MCF 10A (cell line): ENCODE measurements at places on chromosomes 2 and 18.

- no peak for DNase-seq
These were observed 99.2 kb downstream of the PTPRM start for GRCh38 chr18:7666195-7666776.

DNA sequence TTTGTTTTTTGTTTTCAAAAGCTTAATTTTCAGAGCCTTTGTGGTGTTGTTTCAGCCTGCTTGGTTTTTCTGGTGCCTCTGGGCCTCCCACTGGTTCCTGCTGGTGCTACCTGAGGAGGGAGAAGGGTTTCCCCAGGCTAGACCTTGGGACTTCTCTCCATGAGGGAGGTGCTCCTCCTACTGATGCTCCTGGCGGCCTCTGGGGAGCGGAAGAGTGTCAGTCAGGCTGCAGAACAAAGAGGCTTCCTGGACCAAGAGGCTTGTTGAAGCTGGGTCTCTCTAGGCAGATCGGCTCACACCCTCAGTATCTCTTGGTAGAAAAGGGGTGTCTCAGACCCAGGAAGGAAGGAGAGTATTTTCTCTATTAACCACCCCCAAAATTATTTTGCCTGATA lies 32.2 kb downstream of the RFX8 start:
- peak; percentile 20 for DNase-seq

GRCh38 chr2:234330902-234331301 lies 166.0 kb downstream of the ARL4C start:
- no peak for DNase-seq

DNA sequence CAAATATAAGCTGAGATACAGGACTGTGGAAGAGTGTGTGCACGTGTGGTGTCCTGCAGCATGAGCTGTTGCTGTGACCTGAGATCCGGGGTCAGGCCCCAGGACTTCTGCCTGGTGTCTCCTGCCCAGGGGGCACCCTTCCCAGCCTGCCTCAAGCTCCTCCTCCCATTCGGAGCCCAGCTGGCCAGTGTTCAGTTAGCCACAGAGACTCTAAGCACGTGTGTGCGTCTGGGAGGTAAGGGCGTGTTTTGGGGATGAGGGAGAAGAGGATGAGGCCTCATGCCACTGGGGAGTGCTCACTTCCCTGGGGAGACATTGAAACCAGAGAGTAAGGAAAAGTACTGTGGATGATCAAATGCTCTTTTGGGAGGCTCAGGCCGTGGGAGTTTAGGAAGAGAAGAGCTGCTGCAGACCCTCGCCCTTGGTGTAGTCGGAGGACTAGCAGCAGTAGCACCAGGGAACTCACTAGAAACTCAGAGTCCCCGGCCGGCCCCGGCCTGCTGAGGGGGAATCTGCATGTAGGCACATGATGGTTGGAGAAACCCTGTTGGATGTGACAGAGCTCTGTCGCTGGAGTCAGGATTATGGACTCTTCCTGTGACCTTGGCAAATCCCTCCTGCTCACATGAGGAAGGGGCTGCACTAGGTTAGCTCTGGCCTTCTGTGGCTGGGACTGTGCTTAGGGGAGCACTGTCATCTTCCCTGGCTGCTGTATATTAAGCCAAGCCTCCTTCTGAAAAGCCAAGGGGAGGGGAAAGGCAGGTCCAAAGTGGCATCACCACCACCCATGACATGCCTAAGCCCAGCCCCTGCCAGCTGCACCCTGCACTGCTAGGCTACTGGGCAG lies 231.1 kb downstream of the DYSF start:
- DNase-seq = no peak

DNA sequence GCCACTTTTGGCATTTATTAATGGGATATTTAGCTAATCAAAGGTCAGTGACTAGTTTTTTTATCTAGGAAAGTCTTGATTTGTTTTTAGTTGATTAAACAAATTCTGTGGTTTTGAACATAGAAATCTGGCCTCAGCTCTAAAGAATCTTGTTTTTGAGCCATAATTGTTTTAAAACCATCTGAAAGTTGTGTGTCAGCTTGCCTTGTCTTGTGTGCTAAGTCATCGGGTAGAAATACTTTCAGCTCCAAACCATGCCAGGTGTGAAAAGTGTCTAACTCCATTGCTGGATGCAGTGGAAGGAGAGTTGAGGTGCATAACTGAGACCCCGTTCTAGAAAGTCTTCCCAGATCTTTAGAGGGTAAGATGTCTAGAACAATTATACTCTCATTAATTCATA lies 22.7 kb downstream of the FARP2 start:
- no peak for DNase-seq

DNA sequence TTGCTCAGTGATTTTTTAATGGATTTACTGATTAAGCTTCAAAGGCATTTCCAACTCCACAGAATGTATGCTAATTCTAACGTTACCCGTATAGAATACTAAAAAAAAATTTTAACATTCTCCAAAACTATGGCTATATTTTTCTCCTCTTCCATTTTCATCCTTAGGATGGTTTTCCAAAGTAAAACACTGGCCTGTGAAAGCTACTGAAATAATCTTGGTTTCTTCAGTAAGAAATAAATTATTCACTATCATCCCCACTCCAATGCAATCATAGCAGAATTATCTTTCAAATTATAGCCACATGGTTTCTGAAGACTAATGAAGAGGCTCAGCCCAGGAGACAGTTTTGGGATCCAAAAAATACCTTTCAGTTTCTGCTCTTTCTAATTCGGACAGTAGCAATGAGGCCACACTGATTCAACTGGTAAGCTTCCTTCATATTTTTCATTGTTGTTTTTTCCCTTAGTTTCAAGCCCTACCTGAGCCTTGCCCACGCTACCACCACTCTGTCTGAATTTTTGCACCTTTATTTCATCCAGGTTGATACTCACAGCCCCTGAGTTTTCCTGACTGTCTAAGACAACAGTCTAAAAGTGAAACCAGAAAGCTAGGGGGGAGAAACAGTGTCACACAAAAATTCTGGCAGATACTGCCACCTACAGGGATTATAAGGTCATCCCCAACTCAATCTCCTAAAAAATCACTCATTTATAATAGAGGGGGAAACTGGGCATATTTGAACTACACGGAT lies 887.9 kb downstream of the NRXN1 start:
- peak; percentile 63 for DNase-seq

GRCh38 chr2:8255448-8255800 lies 426.4 kb upstream of the ID2 start:
- DNase-seq = no peak

DNA sequence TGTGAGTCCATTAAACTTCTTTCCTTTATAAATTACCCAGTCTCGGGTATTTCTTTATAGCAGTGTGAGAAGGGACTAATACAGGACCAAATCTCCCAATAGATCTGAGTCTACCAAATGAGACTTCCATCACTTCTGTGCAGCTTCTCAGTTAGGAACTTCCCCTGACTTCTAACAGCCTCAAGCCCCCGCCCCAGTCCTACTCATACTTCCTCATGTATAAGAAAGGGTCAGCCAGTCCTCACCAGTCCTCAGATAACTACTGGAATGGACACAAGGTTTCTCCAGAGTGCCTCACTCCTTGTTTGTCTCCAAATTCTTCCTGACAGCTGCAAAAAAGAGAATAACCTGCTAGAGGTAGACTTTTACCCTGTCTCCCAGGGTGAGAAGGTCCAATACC lies 19.5 kb downstream of the TTC32 start:
- DNase-seq = no peak

DNA sequence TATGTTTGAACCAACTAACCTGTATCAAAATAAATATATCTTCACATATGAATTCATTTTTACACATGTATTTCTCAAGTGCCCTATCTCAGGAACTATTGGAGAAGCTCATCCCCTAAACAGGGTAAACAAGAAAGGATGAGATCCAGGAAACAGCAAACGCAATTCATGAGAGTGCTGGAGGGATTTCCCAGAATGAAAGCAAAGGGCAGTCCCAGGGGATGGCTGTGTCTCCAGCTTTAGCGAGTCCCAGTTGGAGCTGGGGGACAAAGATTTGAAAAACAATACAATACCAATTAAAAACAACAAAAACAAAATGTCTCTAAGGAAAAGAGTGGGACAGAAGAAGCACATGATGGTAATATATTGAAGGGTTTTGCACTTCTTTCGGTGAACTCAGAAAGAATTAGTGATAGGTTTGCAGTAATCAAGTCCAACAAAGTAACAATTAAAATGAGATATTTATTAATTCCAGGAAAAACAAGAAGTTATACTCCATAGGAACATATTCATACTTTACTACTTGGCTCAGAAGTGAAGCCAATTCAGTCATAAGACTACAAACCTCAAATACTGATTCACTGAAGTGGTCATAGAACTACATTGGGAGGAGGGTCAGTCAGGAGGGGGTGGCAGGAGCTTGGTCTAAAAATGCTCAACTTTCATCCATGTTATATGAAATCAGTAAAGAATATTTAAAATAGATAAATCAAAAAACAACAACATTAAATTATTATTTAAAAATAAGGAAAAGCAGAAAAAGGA lies 73.1 kb upstream of the PDE1A start:
- DNase-seq = no peak

GRCh38 chr2:132522901-132523300 lies 106.3 kb downstream of the GPR39 start:
- peak; percentile 52 for DNase-seq

- DNase-seq = no peak
These were observed 3.5 kb upstream of the NEURL3 start for GRCh38 chr2:96508521-96509113.

DNA sequence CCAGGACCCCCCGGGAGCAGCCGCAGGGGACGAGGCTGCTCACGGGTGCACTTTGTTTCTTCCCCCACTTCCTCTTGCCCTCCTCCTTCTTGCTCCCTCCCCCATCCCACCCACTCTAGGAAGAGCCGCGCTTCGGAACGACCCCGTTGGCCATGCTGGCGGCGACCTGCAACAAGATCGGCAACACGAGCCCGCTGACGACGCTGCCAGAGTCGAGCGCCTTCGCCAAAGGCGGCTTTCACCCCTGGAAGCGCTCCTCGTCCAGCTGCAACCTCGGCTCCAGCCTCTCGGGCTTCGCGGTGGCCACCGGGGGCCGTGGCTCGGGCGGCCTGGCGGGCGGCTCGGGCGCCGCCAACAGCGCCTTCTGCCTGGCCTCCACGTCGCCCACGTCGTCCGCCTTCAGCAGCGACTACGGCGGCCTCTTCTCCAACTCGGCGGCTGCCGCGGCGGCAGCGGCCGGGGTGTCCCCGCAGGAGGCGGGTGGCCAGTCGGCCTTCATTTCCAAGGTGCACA lies 1.3 kb downstream of the SP9 start:
- DNase-seq = no peak

GRCh38 chr2:30385327-30385726 lies 61.7 kb upstream of the LCLAT1 start:
- peak; percentile 45 for DNase-seq

- no peak for DNase-seq
These were observed 135.8 kb upstream of the FN1 start for GRCh38 chr2:215571689-215572088.

DNA sequence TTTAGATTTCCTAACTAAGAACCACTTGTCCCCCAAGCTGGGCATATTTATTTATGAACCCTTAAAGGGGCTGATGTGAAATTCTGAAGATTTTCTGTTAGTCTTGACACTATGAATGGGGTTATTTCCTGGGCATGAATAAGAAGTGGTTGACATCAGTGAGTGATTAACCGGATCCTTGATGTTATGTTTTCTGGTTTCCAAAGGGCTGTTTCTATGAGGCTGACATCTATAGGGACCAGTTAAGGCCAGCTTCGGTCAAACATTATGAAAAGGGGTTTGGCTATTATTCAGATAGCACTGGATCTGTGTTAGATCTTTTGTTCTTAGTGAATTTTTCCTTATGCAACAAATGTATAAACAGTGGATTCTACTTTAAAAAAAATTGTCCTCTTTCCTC lies 443.7 kb upstream of the SPRED2 start:
- DNase-seq = no peak

DNA sequence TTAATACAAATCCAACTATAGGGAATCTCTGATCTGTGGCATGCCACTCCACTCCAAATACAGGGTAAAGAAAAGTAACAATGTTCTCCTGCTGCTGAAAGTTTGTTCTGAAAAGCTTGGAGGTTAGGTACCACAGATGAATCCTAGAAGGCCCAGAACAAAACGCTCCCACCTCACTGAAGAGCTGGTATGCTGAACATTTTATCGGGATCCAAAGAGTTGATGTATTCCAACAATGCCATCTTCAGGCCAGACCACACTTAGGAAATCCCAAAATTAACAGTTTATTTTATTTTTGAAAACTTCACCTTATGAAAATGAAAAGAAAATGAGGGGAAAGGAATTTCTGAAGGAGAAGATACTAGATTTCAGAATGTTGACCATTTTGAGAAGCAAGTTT lies 145.1 kb upstream of the CDH19 start:
- DNase-seq = peak; percentile 30

DNA sequence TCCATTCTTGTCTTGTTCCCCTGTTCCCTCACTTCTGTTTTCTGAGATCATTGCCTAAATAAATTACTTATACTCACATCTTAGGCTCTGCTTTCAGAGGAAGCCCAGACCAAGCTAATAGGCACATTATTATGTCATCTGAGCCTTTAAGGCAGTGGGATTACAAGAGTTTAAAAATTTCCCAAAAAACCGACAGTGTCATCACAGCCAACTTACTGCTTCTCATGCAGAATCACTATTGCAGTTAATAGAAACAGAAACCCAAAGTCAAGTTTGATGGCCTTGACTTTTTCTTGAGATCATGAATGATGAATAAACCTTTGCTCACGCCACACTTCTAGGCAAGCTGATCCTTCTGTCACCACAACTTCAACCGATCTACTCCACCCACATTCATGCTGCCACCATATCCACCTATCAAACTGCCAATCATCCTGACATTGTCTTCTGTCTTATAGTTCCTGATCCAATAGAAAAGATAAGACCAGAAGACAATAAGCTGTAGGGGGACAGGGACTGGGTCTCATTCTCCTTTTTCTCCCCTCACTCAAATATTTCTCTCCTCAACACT lies 142.7 kb upstream of the CREB1 start:
- no peak for DNase-seq

GRCh38 chr18:63004466-63005089 lies 289.2 kb downstream of the PHLPP1 start:
- no peak for DNase-seq

DNA sequence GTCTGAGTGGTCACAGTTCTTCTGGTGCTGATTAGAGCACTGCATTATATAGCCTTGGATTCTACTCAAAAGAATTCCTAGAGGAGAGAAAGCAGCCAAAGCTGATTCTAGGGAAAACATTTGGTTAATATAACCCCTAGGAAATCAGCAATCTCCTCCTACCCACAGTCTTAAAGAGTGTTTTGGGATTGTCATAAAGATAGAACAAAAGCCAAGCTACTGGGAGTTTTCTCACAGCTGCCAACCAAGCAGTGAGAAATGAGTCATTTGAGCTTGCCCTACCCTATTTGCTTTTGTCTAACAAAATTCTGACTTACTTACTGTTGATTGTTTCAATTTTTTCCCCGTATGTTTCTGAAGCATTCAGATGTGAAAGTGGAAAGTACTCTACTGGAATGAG lies 469.3 kb downstream of the PLCL1 start:
- peak; percentile 36 for DNase-seq

- no peak for DNase-seq
These were observed 148.7 kb upstream of the SLC1A4 start for GRCh38 chr2:64840426-64840881.

DNA sequence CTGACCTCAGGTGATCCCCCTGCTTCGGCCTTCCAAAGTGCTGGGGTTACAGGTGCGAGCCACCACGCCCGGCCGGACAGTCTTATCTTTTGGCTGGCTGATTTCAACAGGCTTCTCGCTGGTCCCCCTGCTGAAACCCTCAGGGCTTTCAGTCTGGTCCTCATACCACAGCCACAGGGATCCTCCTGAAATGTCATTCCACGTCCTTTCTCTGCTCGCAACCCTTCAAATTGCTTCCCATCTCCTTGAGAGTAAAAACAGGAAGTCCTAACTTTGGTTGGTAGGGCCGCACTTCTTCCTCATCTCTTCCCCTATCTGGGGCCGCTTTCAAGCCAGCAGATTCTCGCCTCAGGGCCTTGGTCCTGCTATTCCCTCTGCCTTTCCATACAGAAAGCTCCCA lies 1.4 kb upstream of the CAB39 start:
- DNase-seq = no peak
